ENCODE measurements at places on chromosomes 7 and 10.

DNA sequence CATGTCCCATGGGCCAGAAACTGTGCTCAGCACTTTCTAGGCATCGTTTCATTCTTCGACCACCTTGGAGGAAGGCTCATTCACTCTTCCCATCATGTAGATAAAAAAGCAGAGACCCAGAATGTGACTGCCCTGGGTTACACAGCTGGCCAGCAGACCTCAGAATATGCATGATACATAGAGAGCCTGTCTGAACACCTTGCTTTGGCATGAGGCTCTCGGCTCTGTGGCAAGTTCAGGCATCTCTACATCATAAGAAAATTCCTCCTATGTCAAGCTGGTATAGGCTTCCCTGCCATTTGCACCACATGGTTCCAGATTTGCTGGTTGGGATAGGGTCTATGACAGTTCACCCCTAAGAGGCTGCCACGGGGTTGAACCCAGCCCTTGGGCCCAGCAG is 134.1 kb downstream of the CDH23 start:
- no peak for DNase-seq

DNA sequence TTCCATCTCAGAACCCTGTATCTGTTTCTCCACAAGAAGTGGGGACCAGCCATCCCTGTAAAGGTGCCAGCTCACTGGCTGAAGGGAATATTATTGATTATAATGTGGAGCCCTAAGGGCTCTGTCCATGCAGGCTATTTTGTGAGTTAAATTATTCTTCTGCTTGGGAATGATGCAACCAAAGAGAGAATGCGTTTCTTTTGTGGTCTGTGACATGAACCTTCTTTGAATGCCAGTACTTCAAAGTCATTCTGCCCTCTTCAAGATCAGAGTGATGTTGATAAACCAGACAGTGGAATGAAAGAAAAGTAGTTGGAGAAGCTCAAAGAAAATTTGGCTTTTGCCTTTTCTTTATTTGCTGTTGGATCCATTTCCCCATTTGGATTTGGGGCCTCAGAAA is 995.2 kb downstream of the KCNMA1 start:
- DNase-seq = no peak

DNA sequence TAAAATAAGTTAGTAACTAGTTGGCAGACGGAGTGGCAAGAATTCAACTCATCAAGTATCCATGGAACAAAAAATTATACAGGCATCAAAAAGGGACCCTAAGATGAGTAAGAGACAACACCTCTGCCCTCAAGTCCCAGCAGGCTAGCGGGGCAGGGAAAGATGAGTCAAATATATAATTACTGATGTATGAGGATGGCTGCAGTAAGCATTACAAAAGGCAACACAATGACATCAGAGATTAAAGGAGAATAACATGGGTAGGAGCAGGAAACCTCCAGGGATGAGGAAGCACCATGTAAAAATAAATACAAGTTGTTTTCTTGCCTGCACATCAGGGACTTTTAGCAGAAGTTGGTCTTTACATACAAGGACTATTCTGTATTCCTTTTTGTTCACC is 49.4 kb downstream of the SCRN1 start:
- no peak for DNase-seq

DNA sequence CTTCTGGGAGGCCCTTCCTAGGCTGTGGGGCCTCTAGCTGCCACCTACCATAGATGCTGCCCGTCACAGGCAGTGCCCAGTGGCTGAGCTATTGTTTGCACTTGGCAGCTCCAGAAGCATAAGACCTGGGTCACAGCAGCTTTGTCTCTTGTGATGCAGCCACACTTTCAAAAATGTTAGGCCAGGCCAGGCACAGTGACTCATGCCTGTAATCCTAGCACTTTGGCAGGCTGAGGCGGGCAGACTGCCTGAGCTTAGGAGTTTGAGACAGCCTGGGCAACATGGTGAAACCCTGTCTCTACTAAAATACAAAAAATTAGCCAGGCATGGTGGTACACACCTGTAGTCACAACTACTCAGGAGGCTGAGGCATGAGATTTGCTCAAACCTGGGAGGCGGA is 9.5 kb upstream of the KAZALD1 start:
- no peak for DNase-seq

DNA sequence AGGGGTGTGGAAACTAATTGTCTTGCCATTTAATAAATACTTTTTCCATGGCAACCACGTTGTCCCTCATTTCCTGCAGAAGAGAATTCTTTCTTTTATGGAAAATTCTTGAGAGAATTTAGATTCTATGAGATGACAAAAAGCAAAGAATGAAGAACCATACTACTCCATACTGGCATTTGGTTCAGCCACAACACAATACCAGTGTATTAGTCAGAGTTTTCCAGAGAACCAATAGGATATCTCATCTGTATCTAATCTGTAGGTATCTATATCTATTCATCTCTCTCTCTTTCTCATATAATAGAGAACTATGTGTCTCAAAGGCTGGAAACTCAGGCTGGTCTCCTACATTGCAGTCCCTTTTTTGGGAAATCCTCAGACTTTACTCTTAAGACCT is 44.6 kb upstream of the NAMPT start:
- no peak for DNase-seq

DNA sequence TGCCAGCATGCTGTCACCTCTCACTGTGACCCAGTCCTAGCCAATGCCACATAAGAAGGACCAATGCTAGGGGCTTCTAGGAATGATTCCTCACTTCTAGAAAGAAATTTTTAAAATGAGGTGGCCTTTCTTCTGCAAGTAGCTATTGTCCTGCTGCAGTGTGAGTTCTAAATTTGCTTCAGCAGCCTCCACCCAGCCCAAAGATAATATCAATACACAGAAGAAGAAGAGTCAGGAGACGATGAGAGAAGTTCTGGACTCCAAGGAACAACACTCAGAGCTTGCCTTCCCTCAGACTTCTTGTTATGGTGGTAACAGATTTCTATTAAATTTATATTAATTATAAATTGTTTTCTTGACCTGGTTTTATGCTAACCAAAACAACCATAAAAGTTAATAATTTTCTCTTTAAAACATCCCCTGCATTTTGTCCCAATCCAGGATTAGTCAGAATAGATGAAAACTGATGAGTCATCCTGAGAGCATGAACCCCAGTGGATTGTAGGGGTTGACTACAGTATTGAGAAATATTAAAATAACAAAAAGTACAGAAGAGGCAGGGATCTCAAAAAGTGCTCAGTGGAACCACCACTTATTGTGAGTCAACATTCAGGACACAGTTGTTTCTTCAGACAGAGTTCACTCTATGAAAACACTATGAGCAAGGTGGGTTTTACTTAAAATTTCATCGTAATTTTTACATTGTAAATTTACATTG is 29.6 kb upstream of the AKR1C2 start:
- DNase-seq = no peak

GRCh38 chr7:134697205-134697886 is 50.7 kb downstream of the BPGM start:
- DNase-seq = no peak

DNA sequence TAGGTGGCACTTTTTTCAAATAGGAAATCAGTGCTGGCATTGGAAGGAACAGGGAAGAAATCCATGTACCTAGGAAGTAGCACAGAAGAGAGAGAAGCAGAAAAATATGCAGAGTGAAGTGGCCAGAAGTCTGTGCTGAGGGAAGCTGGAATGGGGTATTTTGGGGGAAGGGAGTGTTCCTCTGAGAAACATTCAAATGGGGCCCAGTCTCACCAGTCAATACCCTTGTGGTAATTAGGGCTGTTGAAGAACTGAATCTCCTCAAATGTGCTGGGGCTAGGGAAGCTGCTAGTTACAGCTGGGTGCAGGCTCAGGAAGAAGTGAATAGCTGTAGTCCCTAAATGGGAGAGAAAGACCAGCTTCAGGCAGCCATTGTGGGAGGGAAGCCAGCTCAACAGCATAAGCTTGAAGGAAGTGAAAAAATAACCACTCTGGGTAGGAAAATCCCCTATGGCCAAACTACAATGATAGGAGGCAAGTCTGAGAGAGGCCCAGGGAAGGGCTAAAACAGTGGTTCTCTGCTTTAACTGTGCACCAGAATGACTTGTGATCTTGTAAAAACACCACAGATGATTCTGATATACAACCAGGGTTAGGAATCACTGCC is 7.6 kb downstream of the NDST2 start:
- no peak for DNase-seq

GRCh38 chr10:9807846-9808245 is 1209.8 kb upstream of the CELF2 start:
- no peak for DNase-seq

- no peak for DNase-seq
These were observed 188.6 kb downstream of the DIP2C start for GRCh38 chr10:500876-501275.

GRCh38 chr7:107051376-107051775 is 6.9 kb downstream of the PRKAR2B start:
- no peak for DNase-seq
